ENCODE measurements at places on chromosomes 3 and 15. TPM values are rescaled to one million over a fixed set of nuclear protein-coding genes. Genes with fewer than 3 reads are reported as not detected.

LRRC2 gene
- 0.17 TPM for total RNA-seq

SH3GL3 gene
- total RNA-seq = 0.35 TPM

CLRN1 gene
- total RNA-seq = not detected

REC114 gene
- not detected for total RNA-seq

DNA sequence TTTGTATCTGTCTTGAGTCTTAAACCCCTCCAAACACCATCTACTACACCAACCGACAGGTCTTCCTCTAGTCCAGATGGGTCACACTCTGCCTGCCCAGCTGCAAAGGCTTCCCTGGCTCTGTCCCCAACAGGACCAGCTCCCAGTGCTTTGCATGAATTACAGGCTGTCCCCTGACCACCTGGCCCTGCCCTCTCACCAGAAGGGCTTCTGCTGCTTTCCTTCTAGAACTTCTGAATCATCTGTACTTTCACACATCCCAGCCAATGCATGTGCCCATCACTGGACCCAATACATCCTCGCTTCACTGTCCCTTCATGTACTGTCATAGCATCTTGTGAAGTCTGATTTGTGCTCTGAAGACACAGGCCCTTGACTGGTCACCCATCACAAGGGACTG is 53.6 kb downstream of the HOMER2 start:
- DNase-seq = no peak

GRCh38 chr3:111260878-111261277 is 189.3 kb downstream of the NECTIN3 start:
- DNase-seq = peak; percentile 22

DNA sequence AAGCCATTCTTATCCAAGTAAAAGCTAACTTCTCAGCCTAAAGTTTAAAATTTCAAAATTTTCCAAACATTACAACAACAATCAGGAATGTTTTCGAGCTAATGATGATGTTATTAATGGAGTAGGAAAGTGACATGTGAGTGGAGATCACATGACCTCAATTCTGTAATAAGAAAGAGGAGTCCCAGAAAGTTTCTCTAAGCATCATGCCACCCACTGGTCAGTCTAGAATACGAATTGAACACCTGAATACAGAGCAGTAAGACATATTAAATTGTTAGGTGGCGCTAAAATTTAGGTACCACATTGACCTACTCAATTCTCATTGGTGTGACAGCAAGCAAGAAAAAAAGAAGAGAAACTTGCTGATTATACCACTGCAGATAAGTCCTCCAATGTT is 163.9 kb downstream of the DCLK3 start:
- DNase-seq = no peak

Measured in renal cortical epithelial cell (primary cell).